Stimulated activated CD4-positive, alpha-beta T cell treated with anti-CD3 and anti-CD28 coated beads, Interleukin-4, amount 100 ng/mL, for 48 hours (primary cell): ENCODE measurements at places on chromosomes 11 and 22.

DNA sequence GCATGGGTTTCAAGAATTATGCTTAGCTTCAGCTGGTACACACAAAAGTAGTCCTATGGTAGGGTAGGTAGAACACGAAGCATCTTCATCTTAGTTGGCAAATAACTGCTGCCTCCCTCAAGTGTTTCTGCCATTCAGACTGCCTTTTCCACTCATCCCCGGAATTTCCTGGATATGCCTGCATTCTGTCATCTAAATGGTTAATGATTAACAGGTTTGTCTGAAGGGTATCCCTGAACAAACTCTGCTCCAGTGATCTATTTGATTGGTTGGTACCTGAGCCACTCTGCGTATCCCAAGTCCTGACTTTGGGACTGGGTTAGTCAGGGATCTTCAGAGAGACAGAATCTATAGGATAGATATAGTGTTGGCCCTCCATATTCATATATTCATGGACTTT, 272.3 kb upstream of the RAG2 start:
- no peak for DNase-seq

DNA sequence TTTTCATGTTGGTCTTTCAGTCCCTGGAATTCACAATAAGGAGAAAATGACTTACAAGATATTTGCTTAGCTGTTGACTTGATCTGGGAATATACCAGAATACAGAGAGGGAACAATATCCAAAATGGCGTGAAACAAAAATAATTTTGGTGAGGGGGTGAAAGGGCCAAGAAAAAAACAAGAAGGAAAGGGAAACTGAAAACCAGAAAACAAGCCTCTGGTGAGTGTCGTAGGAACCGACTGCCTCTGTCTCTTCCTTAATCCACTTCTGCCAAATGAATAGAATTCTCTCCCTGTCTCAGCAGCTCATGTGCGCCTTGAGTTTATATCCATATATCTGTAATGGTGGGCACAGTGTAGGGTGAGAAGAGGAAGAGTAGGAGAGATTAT, 367.6 kb downstream of the ETS1 start:
- DNase-seq: no peak

DNA sequence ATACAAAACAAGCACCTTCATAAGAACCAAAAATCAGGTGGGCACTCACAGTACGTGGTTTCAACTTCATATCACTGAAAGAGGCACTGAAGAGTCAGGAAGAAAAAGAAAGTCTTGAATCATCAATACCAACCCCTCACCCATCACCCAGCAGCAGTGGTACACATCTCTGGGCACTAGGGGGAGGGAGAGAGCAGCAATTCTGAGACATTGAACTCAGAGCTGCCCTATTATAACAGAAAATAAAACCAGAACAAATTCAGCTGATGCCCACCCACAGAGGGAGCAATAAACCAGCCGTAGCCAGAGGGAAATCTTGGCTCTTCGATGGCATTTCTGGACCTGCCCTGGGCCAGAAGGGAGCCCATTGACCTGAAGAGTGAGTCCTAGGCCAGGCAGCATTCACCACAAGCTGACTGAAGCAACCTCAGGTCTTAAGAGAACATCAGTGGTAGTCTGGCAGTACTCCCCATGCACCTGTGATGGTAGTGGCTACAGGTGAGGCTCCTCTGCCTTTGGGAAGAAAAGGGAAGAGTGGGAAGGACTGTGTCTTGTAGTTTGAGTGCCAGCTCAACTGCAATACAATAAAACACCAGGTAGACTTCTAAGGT, 42.2 kb upstream of the FAM181B start:
- DNase-seq: peak; percentile 14

DNA sequence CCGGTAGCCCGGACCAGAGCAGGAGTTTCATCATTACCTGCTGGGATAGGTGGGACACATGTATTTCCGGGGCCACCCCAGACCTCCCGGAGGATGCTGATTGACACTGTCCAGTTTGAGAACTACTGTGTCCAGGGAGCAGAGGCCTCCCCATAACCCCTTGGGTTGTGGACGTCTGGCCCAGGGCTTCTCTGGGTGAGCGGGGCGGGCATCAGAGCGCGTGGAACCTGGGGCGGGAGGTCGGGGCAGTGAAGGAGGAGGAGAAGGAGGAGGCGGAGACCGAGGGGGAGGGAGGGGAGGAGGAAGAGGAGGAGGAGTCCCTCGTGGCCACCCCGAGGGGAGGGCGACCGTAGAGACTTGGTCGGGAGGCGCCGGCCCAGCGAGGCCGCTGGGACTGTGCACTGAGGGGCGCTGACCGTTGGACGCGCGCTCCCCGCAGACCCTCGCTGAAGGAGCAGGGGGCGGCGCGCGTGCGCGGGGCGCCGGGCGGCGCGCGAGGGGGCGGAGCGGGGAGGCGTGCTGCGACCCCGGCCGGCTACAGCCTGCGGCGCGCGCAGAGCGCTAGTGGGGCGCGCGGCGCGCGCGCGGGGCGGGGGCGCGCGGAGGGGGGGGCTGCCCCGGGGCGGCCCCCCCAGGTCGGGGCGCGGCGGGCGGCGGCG, at the start of gene GRK3:
GRK3 (plus strand) TSS at position 356 of the 659 bp plus-strand sequence. CDS start 366 bp downstream, outside the sequence.
- peak; percentile 42 for DNase-seq

- peak; percentile 33 for DNase-seq
Measured at GRCh38 chr22:22855617-22856308, 31.9 kb upstream of the IGLL5 start.
